ENCODE measurements at places on chromosomes 1 and 21.
A peak's percentile ranks its signal among the peaks of the same experiment; 100 is the strongest.

GRCh38 chr1:154813300-154813816 is 56.7 kb downstream of the KCNN3 start:
- DNase-seq = peak; percentile 34

GRCh38 chr1:63886340-63886739 is 112.5 kb downstream of the ROR1 start:
- peak; percentile 36 for DNase-seq

DNA sequence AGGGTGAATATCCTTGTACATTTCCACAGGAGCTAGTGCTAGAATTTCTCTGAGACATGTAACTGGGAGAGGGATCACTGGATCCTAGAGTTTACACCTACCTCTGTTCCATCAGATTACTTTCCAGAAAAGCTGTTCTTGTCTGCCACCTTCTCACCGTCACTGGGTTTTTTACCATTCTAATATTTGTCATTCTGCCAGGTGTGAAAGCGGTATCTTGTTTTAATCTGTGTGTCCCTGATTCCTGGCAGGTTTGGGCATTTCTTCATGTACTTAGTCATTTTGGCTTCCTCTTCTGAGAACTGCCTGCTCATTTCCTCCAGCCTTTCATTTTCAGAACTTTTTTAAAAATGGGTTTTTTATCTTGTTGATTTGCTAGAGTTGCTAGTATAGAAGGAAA is 5.1 kb downstream of the PMF1 start:
- DNase-seq = no peak

GRCh38 chr1:7299329-7299799 is 471.7 kb upstream of the VAMP3 start:
- peak; percentile 99 for DNase-seq

DNA sequence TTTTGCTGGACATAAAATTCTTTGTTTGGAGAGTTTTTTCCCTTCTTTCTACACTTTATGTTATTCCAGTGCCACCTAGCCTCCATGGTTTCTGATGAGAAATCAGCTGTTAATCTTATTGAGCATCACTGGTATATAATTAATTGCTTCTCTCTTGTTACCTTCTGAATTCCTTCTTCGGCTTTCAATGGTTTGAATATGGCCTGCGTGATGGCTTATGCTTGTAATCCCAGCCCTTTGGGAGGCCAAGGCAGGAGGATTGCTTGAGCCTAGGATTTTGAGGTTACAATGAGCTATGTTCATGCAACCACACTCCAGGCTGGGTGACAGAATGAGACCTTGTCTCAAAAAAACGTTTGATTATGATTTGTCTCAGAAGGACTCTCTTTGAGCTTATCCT is 13.0 kb upstream of the CNIH4 start:
- DNase-seq = peak; percentile 13

DNA sequence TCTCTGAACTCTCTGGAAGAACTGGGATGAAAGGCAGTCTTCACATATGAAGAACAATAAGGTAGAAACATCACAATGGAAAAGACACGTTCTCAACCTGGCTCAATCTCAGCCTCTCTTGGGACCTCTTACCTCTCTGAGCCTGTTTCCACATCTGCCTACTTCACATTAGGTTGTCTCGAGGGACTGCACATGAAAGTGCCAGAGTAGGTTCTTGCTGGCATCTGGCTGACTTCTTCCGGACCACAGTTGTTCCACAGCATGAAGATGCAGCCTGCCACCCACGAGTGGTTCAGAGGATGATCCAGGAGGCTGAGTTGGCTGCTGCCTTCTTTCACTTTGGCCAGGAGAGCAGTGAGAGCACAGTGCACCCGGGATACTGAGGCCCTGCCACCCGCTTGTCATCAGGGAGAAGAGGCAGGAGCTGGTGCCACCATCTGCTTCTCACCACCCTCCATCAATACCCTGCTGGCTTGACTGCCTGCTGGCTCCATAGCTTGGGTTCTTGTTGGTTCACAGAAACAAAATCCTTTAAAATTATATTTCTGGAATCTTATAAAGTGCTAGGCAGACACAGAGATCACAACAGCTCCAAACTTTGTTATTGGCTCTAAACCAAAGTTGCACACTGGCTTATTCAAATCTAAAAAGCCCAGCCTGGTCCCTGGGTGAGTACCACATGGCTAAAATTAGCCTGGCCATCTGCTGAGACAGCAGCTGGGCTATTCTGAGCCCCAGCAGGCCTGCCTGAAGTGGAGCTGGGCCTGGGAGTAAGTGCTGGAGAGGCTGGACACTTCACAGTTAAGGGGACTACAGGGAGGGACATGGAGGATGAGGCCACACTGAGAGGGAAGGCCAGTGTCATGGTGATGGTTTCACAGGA is 46.9 kb upstream of the LIN9 start:
- DNase-seq = no peak

DNA sequence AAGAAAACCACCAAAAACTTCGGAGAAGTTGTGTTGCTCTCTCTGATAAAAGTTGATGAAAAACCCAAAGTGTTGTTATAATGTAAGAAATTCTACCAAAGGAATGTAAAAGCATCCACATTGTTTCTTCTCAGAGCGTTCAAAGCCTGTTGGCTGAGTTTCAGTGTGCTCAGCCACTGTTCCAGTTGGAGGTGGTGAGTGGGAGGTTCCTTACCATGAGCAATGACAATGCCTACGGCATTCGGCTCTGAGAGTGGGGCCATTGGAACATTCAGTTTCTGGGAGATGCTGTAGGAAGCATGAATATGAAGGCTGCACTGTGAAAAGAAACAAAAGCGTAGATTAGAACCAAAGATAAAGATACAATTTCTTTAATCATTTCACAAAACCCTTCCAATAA is 20.5 kb upstream of the MYBPHL start:
- no peak for DNase-seq

DNA sequence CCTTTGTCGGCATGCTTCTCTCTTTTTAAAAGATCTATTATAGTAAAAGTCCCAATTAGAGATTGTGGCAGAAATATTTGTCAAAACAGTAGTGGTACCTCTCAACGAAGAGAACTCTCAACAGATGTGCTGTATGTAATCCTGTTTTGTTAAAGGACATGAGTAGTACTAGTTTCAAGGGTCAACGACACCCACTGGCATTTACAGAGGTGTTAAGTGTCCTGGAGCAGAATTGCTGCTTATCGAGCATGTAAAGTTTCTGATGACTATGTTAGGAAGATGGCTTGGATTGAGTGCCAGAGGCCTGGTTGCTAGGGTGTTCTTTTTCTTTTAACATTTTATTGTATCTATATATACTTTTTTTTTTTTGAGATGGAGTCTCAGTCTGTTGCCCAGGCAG is 27.1 kb downstream of the CELF3 start:
- no peak for DNase-seq

DNA sequence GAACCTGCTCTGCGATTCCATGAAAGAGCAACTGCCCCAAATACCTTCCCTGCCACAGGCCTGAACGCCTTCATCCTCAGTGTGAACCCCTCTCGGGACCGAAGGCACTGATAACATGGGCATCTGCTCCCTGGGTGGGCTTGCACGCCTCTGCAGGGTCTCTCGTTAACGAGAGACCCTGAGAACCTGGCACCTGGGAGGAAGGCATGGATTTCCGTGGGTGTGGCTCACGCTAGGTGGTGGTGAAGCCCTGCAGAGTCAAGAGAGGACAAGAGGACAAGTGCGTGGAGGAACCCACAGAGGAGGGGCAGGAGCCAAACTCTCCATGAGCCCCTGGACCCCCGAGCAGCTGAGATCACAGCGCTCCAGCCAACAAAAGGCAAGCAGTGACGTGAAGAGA is 26.8 kb upstream of the COL6A2 start:
- DNase-seq = no peak

GRCh38 chr1:183417772-183418491 is at the start of gene NMNAT2:
Gene NMNAT2, minus strand, starts transcription at chr1:183418380. Its CDS starts 113 bp downstream, at chr1:183418267.
- peak; percentile 18 for DNase-seq

GRCh38 chr1:47839433-47839760 is 157.8 kb downstream of the TRABD2B start:
- DNase-seq = no peak

GRCh38 chr1:89833183-89834082 is 12.6 kb downstream of the LRRC8D start:
- no peak for DNase-seq

- peak; percentile 19 for DNase-seq
Observed at GRCh38 chr1:47763591-47764171, 233.5 kb downstream of the TRABD2B start.

- no peak for DNase-seq
Observed at GRCh38 chr21:39127506-39127905, 55.7 kb downstream of the PSMG1 start.

GRCh38 chr1:162130308-162130707 is 60.8 kb downstream of the NOS1AP start:
- no peak for DNase-seq

All from amniotic epithelial cell (primary cell).